Activated CD4-positive, alpha-beta memory T cell treated with anti-CD3 and anti-CD28 coated beads, Interleukin-2, amount 10 ng/mL, durations not matched to agents 7 days and 5 days (primary cell): ENCODE measurements at places on chromosomes 12 and 14.

- DNase-seq: no peak
Measured at GRCh38 chr14:53493860-53494259, 340.7 kb upstream of the DDHD1 start.

GRCh38 chr14:54132496-54132895, 175.9 kb upstream of the BMP4 start:
- no peak for DNase-seq

GRCh38 chr12:60539592-60539991, 943.8 kb downstream of the SLC16A7 start:
- no peak for DNase-seq

DNA sequence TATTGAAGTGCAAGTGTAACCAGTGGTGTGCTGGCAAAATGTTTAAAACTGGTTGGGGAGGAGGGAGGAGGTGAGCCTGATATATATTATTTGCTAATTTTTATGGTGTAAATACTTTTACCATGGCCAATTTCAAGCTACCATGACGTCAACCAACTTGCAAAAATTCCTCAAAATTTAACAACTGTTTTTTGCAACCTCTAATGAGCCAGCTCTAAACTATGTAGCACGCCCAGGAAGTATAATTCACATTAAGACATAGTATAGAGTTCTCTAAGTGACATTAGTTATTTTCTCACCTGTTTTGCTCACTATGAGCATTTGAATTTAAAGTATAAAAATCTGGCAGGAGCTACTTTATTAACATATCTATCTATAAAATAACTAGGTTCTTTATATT, 41.4 kb downstream of the ATL1 start:
- DNase-seq: no peak
